ENCODE measurements at places on chromosomes 12 and 14.
A peak's percentile ranks its signal among the peaks of the same experiment; 100 is the strongest.

GRCh38 chr12:6345319-6346091 lies 3.6 kb upstream of the TNFRSF1A start:
- peak; percentile 87 for DNase-seq

GRCh38 chr12:42589465-42590329 lies at the start of gene PRICKLE1:
PRICKLE1 (minus strand) TSS chr12:42589746; CDS start chr12:42472516, 117,230 bp downstream.
- DNase-seq = no peak

DNA sequence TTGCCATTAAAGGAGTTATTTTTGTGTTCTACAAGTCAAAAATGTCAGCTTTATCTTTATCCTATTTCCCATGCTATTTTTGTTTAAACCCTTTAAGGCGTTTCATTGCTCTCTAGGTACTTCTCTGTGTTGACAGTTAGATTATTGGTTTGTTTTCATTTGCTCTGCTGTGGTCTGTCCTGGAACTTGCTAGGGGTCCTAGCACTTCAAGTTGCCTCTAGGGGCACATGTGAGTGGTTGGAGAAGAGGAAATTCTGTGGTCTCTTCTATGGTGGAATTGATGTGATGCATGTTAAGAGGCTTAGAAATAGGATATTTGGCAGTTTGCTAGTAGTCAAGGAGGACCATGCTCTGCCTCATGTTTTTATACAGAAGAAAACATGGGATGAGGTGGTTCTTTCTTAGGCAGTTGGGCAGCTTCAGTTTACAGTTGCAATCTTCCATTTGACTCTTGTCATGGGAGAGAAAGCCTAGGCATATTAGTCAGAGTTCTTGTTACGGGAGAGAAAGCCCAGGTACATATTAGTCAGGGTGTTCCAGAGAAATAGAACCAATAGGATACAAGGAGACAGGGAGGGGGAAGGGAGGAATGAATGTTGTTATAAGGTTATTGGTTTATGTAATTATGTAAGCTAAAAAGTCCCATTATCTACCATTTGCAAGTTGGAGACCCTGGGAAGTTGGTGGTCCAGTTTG lies 14.4 kb downstream of the TTLL5 start:
- no peak for DNase-seq

DNA sequence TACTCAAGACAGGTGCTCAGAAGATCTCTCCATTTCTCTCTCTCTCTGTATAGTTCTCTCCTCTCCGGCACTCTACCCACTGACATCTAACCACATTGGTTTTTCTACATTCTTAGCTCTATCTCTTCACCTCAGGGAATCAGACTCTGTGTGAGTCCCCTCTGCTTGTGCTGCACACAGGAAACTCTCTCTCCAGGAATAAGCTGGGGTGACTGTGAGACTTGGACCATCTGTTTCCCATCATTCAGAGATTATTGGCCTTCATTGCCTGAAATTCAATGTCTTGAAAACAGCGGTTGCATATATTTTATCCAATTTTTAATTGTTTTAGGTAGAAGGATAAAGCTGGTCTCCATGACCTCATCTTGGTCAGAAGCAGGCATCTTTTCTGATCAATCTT lies 105.0 kb downstream of the SLC35F4 start:
- DNase-seq = no peak

DNA sequence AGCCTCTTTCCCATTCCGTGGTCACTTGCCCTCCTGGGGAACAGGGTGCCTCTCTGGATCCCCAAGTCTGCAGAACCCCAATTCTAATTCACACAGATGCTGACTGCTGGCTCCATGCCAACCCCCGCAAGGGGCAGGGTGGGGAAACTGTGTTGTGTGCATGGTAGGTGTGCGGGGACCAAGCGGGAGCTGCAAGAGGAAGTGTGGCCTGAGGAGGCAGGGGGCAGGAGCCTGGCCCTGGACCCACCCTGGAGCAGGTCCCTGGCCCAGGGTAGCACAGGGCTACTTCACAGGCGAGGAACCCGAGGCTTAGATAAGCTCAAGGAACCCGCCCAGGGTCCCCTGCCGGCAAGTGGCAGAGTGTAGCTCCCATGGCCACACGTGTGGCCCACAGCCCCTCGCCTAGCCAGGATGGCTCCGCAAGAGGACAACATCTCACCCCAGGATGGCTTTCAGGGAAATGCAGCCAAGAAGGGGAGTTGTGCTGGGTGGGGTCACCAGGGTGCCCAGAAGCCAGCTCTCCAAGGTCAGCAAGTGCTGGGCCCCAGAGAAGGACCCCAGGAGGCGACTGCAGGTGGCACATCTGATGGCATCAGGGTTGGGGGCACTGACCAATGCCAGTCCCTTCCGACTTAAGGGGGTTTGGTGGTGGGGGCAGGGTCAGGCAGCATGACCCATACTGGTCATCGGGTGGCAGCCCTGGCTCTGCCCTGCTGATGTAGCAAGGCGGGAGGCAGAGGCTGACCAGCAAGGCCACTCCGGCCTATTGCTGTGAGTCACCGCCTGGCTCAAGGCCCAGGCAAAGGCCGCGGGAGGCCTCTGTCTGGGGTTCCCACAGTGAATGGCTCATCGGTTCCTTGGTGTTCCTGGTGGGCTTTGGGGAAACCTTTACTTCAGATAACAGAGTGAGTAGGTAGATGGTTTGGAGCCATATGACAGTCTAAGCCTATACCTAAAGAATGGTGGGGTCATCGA lies 37.3 kb upstream of the EML1 start:
- peak; percentile 77 for DNase-seq

DNA sequence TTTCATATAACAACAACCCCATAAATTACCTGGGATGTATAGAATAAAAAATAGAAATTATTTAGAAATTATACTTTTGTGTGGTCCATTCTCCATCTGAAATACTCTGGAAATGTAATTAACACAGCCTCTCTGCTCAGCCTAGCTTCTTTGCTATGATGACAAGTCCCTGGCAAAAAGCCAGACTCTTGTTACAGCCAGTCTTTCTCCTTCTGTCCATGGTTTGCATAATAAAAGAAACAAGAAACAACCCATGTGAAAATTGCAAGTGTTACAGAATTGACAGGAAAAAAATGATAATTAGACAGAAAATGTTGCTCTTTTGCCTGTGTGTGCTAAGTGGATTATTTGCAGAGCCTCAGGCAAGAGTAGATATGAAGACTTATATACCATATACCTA lies 61.3 kb downstream of the C12orf50 start:
- DNase-seq = no peak

DNA sequence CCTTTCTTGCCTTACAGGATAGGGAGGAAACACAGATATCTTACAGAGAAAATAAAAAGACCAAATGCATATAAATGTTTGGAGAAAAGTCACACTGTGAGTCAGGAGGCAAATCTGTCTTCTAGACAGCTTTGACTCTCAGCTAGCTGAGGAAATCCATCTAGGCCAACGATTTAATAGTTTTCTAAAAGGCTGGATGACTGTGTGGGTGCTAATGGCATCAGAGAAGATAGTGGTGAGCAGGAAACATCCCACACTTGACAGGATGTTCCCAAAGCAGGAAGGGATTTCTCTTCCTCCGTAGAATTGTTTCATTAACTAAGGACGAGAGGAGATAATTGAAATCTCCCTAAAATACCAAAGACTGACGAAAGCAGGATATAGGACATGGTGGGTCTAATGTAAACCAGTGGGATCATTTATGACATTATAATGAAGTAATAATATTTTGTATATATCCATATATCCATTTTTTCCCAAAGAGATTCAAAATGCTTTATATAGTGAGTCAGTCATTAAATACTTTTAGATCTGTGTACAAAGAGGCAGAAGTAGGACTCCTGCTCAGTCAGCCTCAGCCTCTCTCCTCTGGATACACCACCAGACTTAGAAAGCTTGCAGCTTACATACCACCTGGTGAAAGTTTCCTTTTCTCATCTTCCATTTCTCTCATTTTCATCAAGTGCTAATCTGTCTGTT lies 44.3 kb upstream of the PSMA6 start:
- no peak for DNase-seq

GRCh38 chr14:94173885-94174603 lies at the start of gene PPP4R4:
PPP4R4 (plus strand) TSS chr14:94174322; CDS start chr14:94174466, 144 bp downstream.
- no peak for DNase-seq

DNA sequence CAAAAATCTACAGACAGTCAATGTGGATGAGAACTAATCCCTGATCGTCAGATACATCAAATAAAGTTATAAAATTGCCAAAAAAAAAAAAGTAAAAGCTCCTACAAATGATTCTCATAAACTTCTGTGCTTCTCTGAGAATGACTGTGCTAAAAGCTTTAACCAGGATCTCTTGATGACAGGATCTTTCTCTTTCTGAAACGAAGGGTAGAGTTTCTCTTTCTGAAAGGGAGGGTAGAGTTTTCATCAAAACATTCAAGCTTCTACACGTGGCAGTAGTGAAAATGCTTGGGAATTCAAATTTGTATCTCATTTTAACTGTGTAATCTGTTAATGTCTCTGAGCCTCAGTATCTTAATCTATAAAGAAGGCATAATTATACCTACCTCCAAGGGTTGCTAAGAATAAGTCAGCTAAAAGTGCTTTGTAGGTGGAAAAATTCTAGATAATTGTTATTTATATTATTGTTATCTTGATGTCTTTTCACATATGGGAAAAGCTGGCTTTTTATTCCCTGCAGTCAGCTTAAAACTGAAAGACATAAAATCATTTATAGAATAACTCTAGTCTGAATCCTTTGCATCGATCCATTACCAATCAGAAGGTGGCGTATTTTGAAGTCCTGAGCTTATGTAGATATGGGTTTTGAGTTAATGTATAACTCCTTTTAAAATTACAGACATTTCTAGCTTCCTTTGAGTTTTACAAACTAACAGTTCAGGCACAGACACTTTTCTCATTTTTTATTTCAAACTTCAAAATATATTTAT lies 157.4 kb downstream of the DACT1 start:
- no peak for DNase-seq

- DNase-seq = no peak
These were observed 32.8 kb downstream of the SH2B3 start for GRCh38 chr12:111438481-111438880.

- DNase-seq = no peak
These were observed 50.2 kb downstream of the SLC8B1 start for GRCh38 chr12:113284751-113285150.

- no peak for DNase-seq
These were observed 97.2 kb downstream of the SSPN start for GRCh38 chr12:26292596-26292995.

DNA sequence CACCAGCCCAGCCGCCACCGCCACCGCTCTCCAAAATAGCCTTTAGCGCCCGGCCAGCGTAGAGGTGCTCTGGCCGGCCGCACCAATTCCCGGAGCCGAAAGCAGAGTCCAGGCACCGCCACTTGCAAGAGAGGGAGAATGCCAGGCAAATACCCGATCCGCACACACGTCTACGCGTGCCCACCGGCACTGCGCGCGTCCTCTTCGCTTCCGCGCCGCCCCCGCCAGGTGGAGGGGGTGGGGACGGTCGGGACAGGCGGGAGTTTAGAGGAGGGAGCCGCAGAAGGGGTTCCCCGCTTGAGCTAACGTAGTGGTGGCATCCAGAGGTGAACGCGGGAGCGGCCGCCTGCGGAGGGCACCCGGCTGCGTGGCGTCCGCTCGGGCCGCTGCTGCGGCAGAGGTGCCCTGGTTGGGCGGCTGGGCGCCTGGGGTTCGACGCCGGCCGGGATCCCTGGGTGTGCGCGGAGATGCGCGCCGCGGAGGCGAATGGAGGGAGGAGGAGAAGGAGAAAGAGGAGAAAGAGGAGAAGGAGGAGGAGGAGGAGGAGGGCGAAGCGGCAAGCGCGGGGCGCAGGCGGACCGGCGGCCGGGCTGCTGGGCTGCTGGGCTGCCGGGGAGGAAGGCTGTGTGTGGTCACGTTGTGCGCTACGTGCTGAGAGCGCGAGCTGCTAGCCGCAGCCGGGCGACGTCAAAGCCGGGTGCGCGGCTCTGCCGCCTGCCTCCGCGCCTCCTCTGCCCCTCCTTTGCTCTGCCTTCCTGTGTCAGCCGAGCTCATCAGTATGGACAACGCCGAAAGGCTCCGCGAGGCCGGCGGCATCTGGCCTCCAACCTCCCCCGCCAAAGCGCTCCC lies at the start of gene MDGA2:
Gene MDGA2, minus strand, starts transcription at position 140 of the 849 bp plus-strand sequence.
- peak; percentile 37 for DNase-seq

DNA sequence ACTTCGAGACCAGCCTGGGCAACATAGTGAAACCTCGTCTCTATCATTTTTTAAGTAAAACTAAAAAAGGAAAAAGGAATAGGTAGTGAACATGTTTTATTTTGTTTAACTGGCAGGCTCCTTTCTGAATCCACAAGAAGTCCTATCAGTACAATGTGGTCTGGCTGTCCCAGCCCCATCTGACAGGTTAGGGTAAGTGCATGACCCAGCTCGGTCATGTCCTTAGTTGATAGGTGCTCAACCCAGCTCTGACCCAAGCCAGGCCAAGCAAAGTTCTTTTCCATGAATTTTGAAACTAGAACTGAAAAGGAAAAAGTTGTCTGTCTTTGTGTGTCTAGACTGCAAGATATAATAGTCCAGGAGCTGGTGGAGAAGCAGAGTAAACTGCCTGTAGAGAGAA lies 4.7 kb upstream of the NRDE2 start:
- DNase-seq = no peak

GRCh38 chr14:100015251-100015655 lies 50.0 kb upstream of the EVL start:
- DNase-seq = no peak

- no peak for DNase-seq
These were observed 199.3 kb upstream of the PPFIA2 start for GRCh38 chr12:81958406-81958805.

DNA sequence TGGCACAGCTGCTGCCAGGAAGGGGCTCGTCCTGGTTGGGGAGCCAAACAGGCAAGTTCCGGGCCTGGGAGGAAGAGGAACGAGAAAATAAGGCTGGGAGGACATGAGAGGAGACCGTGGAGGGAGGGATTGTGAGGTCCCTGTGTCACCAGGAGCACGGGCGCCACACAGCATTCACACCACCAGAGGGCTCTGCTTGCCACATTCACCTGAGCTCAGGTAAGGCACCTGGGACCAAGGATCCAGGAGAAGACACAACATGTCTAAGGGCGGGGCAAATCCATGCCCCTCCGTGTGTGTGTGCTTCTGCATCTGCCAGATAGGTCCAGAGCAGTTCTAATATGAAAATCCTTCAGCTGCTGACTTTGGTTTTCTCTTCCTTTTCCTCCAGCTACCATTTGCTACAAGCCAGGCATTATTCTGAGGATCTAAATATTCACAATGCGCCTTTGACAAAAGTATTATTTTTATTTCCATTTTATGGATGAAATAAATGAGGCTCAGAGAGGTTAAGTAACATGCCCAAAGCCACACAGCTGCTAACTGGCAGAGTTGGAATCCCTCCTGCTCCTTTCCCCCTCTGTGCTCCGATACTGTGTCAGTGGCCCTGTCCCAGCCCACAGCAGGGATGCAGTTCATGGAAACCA lies 14.6 kb downstream of the RAPGEF3 start:
- no peak for DNase-seq

DNA sequence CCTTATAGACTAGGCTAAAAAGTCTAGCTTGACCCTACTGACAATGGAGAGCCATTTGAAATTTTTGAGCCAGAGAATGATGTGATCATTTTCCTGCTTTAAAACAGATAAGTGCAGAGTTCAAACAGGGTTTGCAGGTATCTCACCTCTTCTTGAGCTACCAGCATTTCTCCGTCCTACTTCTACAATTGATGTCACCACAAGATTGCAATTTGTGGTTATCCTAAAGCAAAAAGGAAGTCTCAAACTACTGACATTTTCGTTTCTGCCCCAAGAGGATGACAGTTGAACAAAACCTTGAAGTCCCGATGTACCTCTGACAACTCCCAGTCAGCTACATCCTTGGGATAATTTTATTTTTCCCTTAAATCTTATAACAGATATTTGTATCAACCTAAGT lies 86.7 kb downstream of the PTGER2 start:
- no peak for DNase-seq

- DNase-seq = no peak
These were observed 68.7 kb upstream of the KRAS start for GRCh38 chr12:25319233-25319984.

- DNase-seq = no peak
These were observed 62.4 kb downstream of the SETD3 start for GRCh38 chr14:99418242-99418641.

Data from HS-5 (cell line).